ENCODE measurements at places on chromosomes 16 and 17.

GRCh38 chr17:17931159-17931558 lies 41.0 kb downstream of the TOM1L2 start:
- DNase-seq = no peak

GRCh38 chr16:1474796-1475551 lies at the start of gene CLCN7:
Gene CLCN7, minus strand, starts transcription at chr16:1475028. Its CDS starts 54 bp downstream, at chr16:1474974.
- peak; percentile 30 for DNase-seq

DNA sequence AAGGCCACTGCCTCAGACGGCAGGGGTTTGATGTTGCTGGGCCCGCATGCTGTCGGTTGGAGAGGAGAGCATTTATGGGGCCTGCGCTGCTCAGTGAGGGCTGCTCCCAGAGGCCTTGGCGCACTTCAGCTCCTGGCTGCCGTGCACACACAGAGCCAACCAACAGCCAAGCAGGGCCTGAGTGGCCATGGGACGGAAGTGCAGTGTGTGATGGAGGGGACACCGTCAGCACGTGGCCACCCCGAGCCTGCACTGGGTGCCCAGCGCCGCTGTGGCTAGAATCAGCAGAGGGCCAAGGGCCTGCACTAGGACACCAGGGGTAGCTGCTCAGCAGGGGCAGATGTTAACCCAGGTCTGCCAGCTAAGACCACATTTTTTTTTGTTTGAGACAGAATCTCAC lies 21.8 kb downstream of the KLHL36 start:
- DNase-seq = no peak

DNA sequence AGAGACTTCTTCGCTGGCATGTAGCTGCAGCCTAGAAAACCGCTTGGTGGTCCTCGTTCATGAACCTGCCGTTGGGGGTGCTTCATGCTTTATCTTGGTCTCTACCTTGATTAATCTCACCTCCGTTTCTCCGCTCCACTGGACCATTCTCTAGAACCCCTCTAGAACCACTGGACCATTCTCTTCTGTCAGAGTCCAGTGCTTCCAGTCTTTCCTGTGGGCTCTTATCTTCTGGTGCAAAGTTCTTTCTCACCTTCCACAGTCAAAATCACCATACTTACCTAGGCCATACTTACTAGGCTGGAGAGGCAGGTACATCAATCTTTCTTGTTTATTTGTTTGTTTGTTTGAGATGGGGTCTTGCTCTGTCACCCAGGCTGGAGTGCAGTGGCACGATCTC lies 71.4 kb downstream of the PITPNC1 start:
- no peak for DNase-seq

- no peak for DNase-seq
These were observed 10.9 kb downstream of the HDAC5 start for GRCh38 chr17:44112284-44113280.

GRCh38 chr16:54928411-54929089 lies 2.1 kb upstream of the IRX5 start:
- no peak for DNase-seq

DNA sequence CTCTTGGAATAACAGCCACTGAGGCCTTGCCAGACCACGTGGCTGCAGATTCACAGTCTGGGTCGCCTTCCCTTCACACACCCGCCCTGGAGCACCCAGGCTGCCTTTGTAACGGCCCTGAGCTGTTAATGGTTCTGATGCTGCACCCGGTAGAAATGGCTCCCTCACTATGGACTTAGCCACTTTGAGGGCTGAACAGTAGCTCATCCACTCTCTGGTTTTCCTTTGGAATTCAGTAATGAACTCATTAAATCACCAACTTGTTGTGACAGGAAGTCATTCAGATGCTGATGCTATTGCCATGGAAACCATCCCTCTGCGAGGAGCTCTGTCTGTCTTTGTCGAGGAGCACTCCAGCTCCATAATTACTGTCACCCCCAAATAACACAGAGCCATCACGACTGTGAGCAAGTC lies 59.2 kb downstream of the CDK5R1 start:
- DNase-seq = no peak

DNA sequence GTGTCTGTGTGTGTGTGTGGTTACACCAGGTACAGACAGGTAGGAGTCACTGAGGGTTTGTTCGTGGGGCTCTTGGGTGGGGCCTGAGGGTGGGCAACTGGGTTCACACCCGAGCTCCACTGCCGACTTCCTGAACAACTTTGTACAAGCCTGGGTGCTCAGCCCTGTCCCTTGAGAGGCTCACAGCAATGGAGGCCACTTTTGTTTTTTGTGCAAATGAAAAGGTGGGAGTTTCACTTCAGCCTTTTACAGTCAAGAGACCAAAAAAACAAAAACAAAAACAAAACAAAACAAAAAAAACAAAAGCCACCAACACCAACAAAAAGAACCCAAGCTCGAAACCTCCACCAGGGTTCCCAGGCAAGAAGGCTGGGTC lies 2.4 kb downstream of the RHBDF2 start:
- DNase-seq = no peak

DNA sequence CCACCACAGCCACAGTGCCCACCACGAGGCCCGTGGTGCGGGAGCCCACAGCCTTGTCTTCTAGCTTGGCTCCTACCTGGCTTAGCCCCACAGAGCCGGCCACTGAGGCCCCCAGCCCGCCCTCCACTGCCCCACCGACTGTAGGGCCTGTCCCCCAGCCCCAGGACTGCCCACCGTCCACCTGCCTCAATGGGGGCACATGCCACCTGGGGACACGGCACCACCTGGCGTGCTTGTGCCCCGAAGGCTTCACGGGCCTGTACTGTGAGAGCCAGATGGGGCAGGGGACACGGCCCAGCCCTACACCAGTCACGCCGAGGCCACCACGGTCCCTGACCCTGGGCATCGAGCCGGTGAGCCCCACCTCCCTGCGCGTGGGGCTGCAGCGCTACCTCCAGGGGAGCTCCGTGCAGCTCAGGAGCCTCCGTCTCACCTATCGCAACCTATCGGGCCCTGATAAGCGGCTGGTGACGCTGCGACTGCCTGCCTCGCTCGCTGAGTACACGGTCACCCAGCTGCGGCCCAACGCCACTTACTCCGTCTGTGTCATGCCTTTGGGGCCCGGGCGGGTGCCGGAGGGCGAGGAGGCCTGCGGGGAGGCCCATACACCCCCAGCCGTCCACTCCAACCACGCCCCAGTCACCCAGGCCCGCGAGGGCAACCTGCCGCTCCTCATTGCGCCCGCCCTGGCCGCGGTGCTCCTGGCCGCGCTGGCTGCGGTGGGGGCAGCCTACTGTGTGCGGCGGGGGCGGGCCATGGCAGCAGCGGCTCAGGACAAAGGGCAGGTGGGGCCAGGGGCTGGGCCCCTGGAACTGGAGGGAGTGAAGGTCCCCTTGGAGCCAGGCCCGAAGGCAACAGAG lies 10.5 kb downstream of the VASN start:
- DNase-seq = no peak

DNA sequence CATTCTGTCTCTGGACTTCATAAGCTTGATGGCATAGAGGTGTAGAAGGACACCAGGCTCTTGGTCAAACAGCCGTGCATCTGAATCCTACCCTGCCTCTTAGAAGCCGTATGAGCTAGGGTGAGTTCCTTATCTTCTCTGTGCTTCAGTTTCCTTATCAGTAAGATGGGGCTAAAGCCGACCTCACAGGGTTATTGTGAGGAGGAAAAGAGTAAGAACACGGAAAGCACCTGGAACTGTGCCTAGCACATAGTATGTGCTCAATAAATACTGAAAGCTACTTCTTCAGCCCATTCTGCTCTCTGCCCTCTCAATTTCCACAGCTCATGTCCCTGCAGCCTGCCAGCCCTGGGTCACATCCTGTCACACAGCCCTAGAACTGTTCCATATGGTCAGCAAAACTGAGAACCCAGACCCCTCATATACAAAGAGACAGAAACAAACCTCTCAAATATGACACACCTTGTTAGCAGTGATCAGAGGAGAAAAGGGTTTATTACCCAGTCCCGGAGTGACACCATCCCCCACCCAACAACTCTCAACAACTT lies 17.0 kb upstream of the UBTF start:
- DNase-seq = no peak

DNA sequence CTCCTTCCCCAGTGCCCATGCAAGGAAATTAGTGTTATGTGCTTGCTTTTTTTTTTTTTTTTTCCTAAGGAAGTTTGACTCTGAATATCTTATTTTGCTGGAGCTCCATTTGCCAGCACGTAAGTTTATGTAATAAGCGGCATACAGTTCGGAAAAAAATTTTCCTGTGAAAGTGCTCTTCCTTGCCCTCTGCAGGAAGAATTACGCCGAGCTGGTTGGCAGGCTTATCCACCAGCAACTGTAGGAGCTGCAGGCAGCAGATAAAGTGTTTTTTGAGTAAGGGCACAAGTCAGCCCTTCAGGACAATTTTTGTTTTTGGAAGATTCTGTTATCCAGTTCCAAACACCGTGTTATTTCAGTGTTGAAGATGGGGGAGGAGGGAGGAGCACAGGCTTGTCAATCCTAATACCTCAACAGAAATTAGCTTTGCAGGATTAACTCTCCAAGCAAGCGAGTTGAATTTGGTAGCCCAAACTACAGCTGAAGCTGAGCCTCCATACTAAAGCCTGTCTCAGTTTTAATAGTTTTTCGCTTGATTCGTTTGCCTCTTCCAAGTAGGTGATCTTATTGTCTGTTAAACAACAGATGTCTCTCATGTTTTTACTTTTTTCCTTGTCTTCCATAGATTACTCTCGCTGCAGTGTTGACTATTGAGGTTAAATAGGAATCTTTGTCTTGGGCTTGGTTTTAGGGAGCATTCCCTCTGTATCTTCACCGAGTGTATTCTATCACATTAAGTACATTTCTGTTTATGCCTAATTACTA lies 1.1 kb downstream of the SPECC1 start:
- peak; percentile 63 for DNase-seq

DNA sequence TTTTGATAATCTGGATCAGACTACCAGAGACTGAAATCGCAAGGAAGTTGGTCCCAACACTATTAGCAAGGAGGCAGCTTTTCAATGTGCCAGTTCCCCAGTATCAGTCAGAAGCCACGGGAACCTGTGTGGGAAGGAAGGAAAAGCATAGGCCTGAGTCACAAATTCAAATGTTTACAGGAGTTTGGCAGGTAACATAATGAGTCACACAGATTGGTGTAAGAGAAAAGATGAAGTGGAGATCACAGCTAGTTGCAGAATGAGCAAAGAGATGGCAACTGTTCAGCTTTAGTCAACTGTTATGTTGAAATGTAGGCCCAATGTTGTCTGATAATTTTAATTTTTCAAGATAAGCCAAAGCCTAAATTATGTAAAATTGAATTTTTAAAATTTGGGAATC lies 28.1 kb upstream of the ITGA2B start:
- DNase-seq = no peak

- DNase-seq = no peak
These were observed 1156.7 kb upstream of the CDH8 start for GRCh38 chr16:63192980-63193379.
